ENCODE measurements at places on chromosomes 5 and 9.

DNA sequence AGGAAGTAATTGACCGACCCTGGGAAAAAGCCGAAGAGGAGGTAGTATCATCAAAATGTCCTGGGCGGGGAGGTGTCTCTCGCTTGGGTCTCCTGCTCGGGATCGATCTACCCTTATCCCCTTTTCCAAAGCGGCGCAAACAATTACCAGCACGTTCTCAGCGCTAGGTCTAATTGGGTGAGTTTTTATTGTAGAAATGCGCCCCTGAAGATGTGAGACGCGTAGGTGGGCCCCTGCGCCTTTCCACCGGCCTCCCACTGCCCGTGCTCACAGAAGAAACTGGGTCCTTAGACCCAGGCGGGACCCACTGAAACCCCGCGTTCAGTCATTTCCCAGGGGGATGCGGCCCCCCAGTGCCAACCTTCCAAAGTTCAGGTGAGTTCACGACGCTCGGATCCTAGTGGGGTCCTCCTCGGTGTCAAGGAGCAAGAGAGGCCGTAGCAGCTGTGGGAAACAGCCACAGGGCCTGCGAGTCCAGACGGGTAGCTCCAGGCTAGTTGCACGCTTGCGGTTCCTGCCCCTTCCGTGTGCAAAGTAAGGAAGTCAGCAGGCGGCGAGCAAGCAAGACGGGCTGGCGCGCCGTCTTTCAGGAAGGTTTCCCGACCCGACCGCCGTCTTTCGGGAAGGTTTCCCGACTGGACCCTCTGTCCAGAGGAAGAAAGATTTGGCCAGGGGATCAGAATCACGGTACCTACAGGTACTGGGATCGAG lies 1.5 kb downstream of the SMIM32 start:
- no peak for DNase-seq

- peak; percentile 95 for DNase-seq
Measured at GRCh38 chr9:96139592-96140295, 162.2 kb downstream of the HSD17B3 start.

- peak; percentile 68 for DNase-seq
Measured at GRCh38 chr9:106481013-106481609, 381.9 kb upstream of the ZNF462 start.

GRCh38 chr5:160181965-160182622 lies 47.2 kb upstream of the FABP6 start:
- DNase-seq: no peak

GRCh38 chr5:80755626-80756025 lies 100.8 kb upstream of the DHFR start:
- no peak for DNase-seq

GRCh38 chr5:38563624-38564023 lies 7.2 kb upstream of the LIFR start:
- DNase-seq: no peak

- no peak for DNase-seq
Measured at GRCh38 chr9:90287567-90288274, 354.9 kb downstream of the DIRAS2 start.

DNA sequence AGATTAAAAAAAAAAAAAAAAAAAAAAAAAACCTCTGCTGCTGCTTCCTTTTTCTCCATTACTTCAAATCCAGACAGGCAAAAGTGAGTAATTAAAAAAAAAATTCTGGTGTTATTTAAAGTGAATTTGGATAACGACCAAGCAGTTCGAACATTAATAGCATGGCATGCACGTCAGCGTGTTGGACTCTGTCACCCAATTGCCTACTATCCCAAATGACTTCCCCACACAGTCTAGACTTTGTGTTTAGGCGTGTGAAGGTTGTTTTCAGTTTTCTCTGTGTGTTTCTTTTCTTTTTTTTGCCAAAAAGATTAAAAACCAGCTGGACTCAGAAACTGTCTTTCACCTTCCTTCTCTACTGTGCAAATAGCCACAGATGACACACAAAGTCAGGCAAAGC lies 321.4 kb downstream of the MSX2 start:
- no peak for DNase-seq

GRCh38 chr9:7871977-7872730 lies 72.6 kb upstream of the DMAC1 start:
- no peak for DNase-seq

GRCh38 chr5:144698484-144698883 lies 527.8 kb downstream of the KCTD16 start:
- no peak for DNase-seq

GRCh38 chr5:107979291-107979690 lies 308.6 kb upstream of the EFNA5 start:
- no peak for DNase-seq

DNA sequence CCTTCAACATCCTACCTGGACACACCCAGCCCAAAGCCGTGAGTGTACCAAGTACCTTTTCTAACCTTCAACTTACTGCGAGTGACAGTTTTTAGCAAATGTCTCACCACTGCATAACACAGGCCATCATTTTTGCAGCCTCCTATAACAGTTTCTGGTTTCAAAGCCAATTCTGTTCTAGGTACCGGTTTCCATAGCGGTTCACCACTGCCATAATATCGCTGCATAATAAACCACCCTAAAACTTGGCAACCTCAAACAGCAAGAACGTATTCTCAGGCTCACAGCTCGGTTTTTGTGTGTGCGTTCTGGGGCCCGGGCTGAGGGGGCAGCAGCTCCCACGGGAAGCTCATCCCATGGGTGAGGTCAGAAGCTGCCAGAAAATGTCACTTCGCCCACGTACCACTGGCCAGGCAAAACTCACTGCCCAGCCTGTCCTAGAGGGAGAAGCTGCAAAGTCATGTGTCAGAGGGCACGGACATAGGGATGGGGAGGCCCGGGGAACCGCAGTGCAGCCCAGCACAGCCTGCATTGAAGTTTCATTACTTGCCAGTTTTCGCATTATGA lies 15.9 kb upstream of the ADAMTS2 start:
- DNase-seq: no peak

DNA sequence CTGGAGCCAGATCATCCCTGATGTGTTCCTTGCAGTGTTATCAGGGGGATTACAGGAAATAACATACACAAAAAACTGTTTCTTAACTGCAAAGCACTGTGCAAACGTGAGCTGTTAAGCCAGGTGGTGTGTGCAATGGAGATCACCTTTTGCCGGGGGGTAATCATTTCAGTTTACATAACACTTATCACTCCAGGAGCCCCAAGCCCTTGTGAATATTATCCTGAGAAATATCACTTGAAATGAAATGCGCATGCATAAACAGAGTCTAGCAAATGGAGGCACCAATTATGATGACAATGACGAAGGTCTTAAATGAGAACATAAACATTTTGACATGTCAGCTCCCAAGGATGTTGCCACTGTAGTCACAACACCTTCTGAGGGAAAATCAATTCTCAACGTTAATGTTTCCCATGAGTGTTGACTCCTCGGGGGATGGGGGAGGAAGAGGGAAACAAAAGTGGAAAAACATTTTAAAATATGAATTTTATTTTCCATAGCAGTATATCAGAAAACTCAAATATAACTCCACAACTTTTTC lies 54.5 kb upstream of the RAD23B start:
- DNase-seq: no peak

GRCh38 chr9:108550106-108550505 lies 305.7 kb downstream of the ACTL7B start:
- no peak for DNase-seq

DNA sequence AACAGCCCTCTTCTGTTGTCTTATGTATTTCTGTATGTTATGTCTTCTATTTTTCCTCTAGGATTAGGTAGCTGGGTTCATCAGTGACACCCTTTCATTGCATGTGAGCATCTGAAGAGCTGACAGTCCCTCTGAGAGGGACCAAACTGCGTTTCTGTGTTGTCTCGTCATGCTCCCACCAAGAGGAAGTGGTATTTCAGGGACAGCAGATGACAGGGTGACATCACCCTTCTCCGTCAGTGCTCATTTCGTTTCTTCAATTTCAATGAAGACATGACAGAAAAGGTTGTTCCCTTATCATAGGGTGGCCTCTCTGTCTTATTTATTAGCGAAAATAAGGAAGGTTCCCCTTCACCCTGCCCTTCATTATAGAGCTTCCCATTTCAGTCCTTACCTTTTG lies 225.9 kb upstream of the NR4A3 start:
- DNase-seq: no peak

- no peak for DNase-seq
Measured at GRCh38 chr5:102595332-102595731, 96.5 kb upstream of the SLCO6A1 start.

DNA sequence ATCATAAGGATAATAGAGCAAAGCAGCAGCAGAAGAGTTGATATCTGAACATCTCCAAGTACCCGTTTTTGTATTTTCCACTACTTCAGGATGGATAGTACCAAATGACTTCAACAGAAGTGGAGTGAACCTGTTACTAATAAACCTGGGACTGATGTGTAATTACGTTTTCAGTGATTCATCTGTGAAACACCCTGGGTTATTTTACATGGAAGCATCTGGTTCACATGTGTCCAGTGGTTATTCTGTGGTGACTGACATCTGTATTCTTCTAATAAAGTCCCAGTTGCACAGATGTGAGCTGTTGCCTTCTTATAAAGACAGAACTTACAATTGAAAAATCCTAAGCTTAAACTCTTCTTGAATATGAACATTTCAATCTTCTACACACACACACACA lies 139.7 kb upstream of the VCAN start:
- peak; percentile 72 for DNase-seq

DNA sequence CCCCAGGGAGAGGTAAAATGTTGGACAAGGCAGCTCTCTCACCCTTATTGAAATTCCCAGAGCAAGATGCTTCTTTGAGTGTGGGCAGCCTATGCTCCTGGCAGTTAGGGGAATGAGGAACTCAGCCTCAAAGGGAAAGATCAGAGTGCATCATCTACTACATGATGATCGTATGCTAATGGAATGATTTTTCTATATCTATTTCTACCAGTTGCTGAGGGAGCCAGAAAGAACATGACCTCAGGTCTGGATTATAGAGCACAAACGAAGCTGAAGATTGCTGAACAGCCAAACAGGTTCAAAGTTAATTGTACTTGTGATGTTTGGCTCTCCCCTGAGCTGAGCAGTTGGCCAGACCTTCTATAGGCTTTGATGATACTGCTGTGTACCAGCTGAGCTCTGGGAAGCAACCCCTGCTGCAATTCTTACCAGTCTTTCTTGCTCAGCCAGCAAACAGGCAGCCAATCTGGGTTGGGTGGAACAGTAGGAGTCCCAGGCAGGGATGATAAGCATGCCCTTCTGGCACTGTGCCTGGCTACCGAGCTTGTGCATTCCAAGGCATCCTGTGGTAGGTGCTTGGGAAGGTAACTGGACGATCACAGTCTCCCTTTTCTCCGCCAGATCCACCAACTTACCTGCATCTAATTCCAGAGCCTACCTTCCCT lies 10.3 kb upstream of the FBXL7 start:
- no peak for DNase-seq

DNA sequence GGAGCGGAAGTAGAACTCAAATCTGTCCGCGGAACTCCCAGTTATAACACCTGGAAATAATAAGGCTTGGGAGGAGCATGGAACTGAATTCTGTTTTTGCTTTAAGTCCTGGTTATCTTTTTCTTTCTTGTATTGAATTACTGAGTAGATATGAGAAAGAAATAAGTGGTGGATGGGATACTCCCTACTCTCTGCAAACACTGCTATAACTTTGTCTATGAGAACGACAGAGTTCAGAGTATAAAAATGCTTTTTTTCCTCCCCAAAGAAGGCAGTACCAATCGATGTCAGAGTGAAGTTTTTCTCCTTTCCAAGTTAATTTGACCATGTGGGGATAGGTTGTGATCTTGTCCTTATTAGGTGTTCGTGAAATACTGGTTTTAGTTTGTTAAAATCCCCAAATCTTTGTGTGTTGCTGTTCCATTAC lies 1.2 kb downstream of the RIC1 start:
- peak; percentile 76 for DNase-seq

DNA sequence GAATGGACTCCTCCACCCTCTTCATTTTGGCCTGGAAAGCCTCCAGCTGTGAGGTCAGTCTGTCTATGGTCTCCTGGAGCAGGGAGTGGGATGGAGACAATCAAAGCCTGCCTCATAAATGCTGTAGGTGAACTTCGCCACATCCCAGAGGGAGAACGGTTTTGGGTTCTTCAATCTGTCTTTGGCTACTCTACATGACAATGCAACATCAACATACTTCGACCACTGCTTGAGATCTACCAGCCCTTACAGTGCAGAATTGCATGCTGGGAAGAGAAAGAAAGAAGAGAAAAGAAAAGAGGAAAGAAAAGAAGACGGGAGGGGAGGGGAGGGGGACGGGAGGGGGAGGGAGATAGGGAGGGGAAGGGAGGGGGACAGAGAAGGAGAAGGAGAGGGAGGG lies 28.5 kb upstream of the ANXA6 start:
- DNase-seq: no peak

DNA sequence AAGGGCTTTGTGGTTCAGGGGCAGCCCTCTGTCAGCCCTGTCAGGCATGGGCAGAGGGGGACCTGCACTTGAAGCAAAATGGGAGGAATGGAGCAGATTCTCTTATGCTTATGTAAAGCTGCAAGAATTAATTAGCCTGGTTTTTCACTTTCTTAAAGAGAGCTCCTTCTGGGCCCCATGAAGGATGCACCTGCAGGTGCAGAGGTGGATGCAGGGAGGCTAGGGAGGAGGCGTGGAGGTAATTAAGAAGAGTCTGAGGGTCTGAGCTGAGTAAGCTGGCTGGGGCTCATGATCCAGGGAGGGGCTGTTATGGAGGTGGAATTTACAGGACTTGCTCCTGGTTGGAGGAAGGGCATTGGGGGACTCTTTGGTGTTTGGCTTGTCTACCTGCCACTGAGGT lies 22.0 kb downstream of the NSG2 start:
- no peak for DNase-seq

DNA sequence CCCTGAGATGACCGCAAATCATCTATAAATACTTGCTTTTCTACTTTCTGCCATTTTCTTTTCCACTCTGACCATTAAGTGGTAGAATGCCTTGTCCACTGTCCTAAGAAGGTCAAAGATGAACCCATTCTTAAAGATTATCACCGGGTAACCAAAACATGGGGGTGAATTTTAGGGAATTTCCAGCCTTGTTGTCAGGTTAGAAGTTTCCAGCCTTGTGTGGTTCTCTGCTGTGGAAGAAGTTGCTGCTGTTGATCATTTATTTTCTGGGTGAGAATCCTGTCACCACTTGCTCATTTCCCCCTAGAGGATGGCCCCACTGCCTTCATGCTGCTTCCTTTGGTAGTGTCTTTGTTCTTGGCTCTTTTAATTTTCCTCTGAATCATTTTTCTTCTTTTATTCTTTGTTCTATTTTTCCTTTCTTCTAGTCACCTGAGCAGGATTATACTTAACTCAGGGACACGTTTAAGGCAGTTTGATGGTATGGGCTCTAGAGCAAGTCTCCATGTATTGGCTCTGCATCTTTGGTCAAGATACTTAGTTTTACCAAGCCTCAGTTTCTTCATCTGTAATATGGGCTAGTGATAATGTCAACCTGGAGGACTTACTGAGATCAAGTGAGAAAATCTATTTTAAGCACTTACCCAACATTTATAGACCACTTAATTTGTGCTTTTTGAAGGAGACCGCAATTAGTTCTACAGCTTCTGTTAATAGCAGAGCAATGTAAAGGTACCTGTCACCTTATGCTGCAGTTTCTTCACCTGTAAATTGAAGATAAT lies 266.2 kb downstream of the ARHGAP26 start:
- DNase-seq: no peak

DNA sequence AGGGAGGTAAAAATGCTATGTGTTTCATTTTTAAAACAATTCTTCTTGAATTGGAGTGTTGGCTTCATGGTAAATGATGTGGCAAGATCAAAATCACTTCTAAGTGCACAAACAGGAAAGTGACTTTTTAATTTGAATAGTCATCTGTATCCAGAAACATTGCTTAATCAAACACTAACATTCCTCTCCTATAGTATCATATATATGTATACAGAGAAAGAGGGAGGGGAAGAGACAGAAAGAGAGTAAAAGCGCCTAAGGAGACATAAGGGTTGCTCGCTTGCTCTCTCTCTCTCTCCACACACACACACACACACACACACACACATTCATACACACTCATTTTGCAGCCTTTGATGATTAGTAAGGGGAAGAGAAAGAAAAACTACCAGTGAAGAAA lies 95.4 kb upstream of the PRDM9 start:
- no peak for DNase-seq

Data from skin of body (tissue), 3 donors.